ENCODE measurements at places on chromosomes 1 and 21.

- DNase-seq: no peak
Measured at GRCh38 chr21:37206496-37206895, 60.6 kb downstream of the VPS26C start.

- peak; percentile 12 for DNase-seq
Measured at GRCh38 chr1:90925928-90926869, 95.6 kb downstream of the ZNF644 start.

GRCh38 chr1:6507461-6507911 is 16.0 kb upstream of the PLEKHG5 start:
- DNase-seq: no peak

GRCh38 chr1:234226113-234226818 is 147.0 kb upstream of the COA6 start:
- no peak for DNase-seq

DNA sequence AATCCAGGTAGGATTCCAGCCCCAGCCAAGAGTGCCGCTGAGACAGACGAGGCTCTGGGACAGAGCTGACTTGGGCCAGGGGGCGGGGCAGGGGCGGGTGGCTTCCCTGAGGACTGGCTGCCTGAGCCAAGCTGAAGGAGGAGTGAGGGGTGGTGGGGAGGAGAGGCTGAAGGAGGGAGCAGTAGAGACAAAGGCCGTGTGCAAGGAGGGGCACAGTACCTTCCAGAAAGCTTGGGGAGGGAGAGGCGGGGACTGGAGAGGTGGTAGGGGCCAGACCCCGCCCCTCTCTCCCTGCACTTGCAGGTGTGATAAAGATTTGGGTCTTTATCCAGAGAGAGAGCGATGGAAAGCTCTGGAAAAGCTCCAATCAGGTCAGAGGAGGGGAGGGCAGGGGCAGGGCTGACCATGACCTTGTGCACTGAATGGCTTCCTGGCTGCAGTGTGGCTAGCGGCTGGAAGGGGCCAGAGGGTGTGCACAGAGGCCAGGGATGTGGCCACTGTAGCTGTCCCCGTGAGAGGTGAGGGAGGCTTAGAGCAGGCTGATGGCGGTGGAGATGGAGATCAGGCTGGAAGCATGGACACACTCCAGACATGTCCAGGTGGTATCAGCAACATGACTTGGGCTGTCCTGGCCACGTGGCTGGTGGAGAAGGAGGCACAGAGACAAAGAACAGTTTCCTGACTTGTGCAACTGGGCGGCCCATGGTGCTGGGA is 6.7 kb upstream of the EPHA8 start:
- no peak for DNase-seq

DNA sequence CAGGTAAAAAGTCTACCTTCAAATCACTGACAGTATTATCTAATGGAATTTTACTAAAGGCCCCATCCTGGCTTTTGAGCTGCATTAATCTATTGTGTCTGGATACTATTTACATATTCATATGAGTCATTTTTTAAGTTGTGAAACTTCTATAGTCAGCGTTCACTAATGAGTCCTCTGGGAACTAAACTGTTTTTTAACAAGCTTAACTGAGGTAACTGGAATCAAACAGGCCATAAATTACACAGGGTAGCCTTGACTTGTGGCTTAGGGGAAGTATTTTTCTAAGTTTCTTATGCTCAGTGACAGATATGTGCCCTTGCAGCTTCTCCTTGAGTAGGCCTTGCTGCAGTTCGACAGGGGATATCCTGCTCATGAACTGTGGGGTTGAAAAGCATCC is 68.8 kb downstream of the JMJD4 start:
- DNase-seq: no peak

GRCh38 chr1:16019644-16020277 is 1.9 kb upstream of the HSPB7 start:
- DNase-seq: peak; percentile 46
